ENCODE measurements at places on chromosomes 2 and 18.
A peak's percentile ranks its signal among the peaks of the same experiment; 100 is the strongest.

DNA sequence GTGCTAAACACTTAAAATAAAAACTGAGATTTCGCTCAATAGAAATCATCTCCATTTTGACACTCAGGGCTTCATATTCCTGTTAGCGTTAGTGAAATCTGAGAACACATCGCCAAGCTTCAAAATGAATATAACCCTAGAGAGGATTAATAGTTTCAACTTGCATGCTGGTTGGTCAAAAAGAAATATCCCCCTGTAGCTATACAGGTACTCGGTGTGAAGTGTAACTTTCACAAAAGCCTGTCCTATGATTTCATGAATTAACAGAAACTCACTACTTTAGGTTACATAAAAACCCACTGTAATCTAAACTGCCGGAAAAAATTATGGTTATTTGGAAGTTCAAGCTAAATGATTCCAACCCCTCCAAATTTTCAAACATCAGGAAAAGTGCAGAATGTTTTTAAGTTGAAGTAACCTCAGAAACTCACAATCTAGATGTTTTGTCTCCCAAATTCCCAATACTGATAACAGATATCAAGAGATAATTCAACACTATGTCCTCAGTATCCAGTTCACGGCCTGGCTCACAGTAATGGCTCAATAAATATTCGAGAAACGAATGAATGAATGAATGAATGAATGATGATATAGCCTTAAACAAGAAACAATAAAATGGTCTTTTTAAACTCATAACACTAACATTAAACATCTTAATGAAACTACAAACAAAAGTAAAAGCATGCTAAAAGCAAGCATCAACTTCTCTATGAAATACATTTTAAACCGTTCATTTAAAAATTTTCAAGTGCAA lies 2.5 kb downstream of the TLK1 start:
- no peak for DNase-seq

GRCh38 chr18:9156604-9157249 lies 20.1 kb downstream of the ANKRD12 start:
- DNase-seq, result no peak

DNA sequence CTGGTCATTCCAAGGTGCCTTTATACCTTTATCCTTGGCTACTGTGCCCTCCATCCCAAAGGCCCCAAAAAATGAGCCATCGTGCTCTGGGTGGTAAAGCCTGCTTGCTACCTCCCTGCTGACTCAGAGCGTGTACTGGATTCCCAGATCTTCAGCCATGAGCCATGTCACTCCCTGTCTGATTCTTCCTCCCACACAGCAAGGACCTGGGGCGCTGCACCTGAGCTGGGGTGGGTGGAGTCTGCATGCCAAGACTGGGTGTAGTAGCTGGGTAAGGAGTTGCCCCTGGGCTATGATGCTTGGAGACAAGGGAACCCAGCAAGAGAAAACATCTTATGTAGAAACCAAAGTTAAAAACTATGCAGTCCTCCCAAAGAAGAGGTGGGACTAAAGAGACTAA lies 37.2 kb upstream of the APCDD1 start:
- no peak for DNase-seq

- DNase-seq, result peak; percentile 54
Observed at GRCh38 chr2:72892506-72893173, 5.4 kb downstream of the SPR start.

- DNase-seq, result no peak
Observed at GRCh38 chr2:234133004-234133403, 82.5 kb downstream of the SPP2 start.
